Esophagus muscularis mucosa (tissue), 4 donors: ENCODE measurements at places on chromosomes 16 and 17.

- DNase-seq = no peak
- no peak overlapping the region for H3K4me3 ChIP-seq
- H3K4me1 ChIP-seq = peaks cover 49% of the 10 kb centered on the region
- no peaks in the 10 kb centered on the region for H3K36me3 ChIP-seq
- no peaks in the 10 kb centered on the region for H3K27me3 ChIP-seq
Observed at GRCh38 chr17:48026502-48027321, 10.9 kb downstream of the COPZ2 start.

GRCh38 chr17:4721203-4722135 lies 9.8 kb upstream of the MED11 start:
- no peak overlapping the region for H3K4me3 ChIP-seq
- no peak overlapping the region for H3K27ac ChIP-seq
- H3K27me3 ChIP-seq = no peaks in the 10 kb centered on the region
- H3K36me3 ChIP-seq = peaks cover 36% of the 10 kb centered on the region
- H3K4me1 ChIP-seq = no peaks in the 10 kb centered on the region

- DNase-seq = no peak
- no peaks in the 10 kb centered on the region for H3K36me3 ChIP-seq
- H3K4me3 ChIP-seq = no peak overlapping the region
- H3K4me1 ChIP-seq = peaks cover 38% of the 10 kb centered on the region
Observed at GRCh38 chr16:84643674-84644073, 4.6 kb upstream of the KLHL36 start.

DNA sequence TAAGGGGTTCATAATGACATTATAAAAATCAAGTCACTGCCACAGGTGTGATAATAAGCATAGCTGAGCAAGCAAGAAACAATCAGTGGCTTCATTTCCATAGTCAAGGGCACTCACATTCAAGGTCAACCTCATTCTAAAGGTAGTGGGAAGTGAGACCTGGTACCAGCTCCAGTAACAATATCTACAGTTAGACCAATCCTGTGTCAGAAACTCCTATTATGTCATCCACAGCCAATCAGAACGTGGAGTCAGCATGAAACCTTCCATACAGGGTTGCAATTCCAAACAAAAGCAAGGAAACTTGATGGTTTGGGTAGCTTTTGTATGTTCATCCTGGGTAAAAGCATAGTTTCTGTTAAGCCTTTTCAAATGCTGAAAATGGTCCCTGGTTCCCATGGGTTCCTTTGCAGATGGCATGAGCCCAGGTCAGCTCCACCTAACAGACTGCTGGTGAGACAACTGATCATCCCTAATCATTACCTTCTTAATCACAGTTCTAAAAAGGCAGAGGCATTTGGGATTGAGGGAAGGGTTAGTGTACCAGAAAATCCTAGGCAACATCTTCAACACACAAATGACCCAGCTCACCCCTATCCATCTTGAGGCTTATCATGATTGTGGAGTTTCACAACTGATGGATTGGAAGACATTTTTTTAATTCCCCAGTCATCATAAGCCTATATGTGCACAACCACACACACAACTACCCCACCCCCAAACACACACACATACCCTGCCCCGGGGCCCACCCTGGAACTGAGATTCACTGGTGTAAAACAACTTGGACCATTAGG lies 30.4 kb downstream of the TEX2 start:
- H3K4me1 ChIP-seq = peaks cover 21% of the 10 kb centered on the region
- H3K4me3 ChIP-seq = no peak overlapping the region
- H3K36me3 ChIP-seq = no peaks in the 10 kb centered on the region
- no peak overlapping the region for H3K27ac ChIP-seq
- no peak for DNase-seq
- H3K27me3 ChIP-seq = no peaks in the 10 kb centered on the region

DNA sequence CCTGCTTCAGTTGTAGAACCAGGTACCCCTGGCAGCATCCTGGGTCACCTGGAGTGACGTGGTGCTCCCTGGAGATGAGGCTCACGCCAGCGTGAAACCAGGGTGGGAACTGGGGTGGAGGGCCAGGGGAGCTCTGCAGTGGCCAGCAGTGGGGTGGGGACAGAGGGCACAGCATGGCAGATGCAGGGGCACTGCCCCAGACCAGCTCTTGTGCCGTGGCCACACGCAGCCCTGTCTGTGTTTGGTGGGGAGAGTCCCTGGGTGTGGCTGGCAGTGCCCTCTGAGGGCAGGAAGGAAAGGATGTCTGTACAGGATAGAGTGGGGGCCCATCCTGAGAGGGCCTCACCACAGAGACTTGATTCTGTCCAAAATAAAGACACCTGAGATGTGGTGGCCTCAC lies 24.5 kb downstream of the ZNF750 start:
- no peak overlapping the region for H3K4me3 ChIP-seq

DNA sequence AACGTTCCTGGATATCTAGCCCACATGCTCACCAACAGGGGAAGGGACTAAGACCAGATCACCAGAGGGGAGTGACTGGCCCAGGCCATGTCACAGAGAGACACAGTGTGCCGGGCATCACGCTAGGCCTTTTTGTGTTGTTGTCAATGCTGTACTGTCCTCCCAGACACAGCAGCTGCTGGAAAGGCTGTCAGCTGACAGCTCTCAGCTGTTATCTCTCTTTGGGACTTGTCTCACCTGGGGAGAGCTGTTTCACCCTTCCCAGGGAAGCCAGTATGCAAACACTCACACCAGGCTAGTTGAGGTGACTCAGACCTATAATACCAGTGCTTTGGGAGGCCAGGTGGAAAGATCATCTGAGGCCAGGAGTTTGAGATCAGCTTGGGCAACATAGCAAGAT lies 19.4 kb downstream of the UNC45B start:
- no peaks in the 10 kb centered on the region for H3K36me3 ChIP-seq
- DNase-seq = no peak
- no peak overlapping the region for H3K27ac ChIP-seq
- no peak overlapping the region for H3K4me3 ChIP-seq
- no peaks in the 10 kb centered on the region for H3K4me1 ChIP-seq
- no peaks in the 10 kb centered on the region for H3K27me3 ChIP-seq

GRCh38 chr17:65173284-65173793 lies 36.2 kb downstream of the RGS9 start:
- H3K27me3 ChIP-seq = no peaks in the 10 kb centered on the region
- H3K4me1 ChIP-seq = peaks cover 17% of the 10 kb centered on the region
- H3K36me3 ChIP-seq = no peaks in the 10 kb centered on the region
- no peak for DNase-seq
- no peak overlapping the region for H3K4me3 ChIP-seq

DNA sequence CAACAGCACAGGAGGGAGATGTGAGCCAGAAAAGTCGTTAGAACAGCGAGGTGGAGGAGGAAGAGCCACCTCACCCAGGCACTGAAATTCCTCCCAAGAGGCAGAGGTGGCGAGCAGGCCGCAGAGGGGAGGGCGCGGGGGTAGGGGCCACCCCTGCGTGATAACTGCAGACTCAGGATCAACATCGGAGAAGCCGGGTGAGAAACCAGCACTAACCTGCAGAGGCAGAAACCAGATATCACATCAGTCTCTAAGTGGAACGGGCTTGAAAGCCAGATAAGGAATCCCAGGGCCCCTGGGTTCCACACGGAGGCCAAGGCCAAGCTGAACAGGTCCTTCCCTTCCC lies 39.4 kb upstream of the ZC3H18 start:
- H3K4me3 ChIP-seq = no peak overlapping the region
- H3K4me1 ChIP-seq = peaks cover 31% of the 10 kb centered on the region
- H3K27ac ChIP-seq = no peak overlapping the region
- no peaks in the 10 kb centered on the region for H3K27me3 ChIP-seq

DNA sequence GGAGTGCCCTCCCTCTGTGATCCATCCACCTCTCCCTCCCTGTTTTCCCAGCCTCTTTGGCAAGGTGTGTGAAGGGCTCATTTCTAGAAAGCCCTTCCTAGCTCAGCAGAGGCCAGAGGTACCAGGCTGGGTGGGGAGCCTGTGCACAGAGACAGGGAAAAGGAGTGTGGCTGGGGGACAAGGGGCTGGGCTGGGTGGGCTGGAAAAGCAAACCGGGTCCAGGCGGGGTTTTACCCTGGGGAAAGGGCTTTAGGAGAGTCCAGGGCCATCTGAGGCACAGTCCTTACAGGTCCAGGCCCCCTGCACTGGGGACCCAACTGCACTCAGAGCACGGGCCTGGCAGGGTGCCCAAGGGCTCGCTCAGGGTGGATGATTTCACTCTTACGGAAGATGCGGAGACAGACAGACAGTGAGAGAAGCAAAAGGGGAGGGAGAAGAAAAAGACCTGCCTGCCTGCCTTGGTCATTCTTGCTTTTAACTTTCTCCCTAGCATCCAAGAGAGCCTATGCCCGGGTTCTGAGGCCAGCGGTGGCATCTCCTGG lies 7.0 kb downstream of the CRHR1 start:
- H3K36me3 ChIP-seq = no peaks in the 10 kb centered on the region
- peaks cover 90% of the 10 kb centered on the region for H3K27me3 ChIP-seq
- no peak for DNase-seq
- no peak overlapping the region for H3K4me3 ChIP-seq
- no peak overlapping the region for H3K27ac ChIP-seq

- no peak for DNase-seq
- H3K27ac ChIP-seq = no peak overlapping the region
- H3K4me1 ChIP-seq = peaks cover 47% of the 10 kb centered on the region
- no peaks in the 10 kb centered on the region for H3K27me3 ChIP-seq
- no peaks in the 10 kb centered on the region for H3K36me3 ChIP-seq
- H3K4me3 ChIP-seq = no peak overlapping the region
Observed at GRCh38 chr17:29433541-29433940, 43.4 kb downstream of the TAOK1 start.

GRCh38 chr17:45127548-45128300 lies 4.6 kb downstream of the PLCD3 start:
- H3K27ac ChIP-seq = peak overlapping the region; percentile 99
- no peaks in the 10 kb centered on the region for H3K27me3 ChIP-seq
- no peak for DNase-seq
- H3K4me1 ChIP-seq = peaks cover 87% of the 10 kb centered on the region

GRCh38 chr16:15775663-15776304 lies 81.0 kb downstream of the MYH11 start:
- H3K36me3 ChIP-seq = no peaks in the 10 kb centered on the region
- no peak for DNase-seq
- no peaks in the 10 kb centered on the region for H3K27me3 ChIP-seq
- H3K27ac ChIP-seq = peak overlapping the region; percentile 77
- H3K4me3 ChIP-seq = no peak overlapping the region
- H3K4me1 ChIP-seq = peaks cover 96% of the 10 kb centered on the region

GRCh38 chr16:88867581-88868246 lies 1.3 kb upstream of the PABPN1L start:
- no peaks in the 10 kb centered on the region for H3K27me3 ChIP-seq
- no peak overlapping the region for H3K27ac ChIP-seq
- no peak for DNase-seq
- no peaks in the 10 kb centered on the region for H3K4me1 ChIP-seq
- peaks cover 4% of the 10 kb centered on the region for H3K36me3 ChIP-seq

- no peak overlapping the region for H3K27ac ChIP-seq
- H3K4me1 ChIP-seq = no peaks in the 10 kb centered on the region
- DNase-seq = no peak
Observed at GRCh38 chr16:57688987-57689761, 5.4 kb upstream of the DRC7 start.

- no peak for DNase-seq
- H3K4me3 ChIP-seq = no peak overlapping the region
- no peak overlapping the region for H3K27ac ChIP-seq
- H3K4me1 ChIP-seq = peaks cover 26% of the 10 kb centered on the region
Observed at GRCh38 chr17:2120586-2121335, 65.9 kb downstream of the HIC1 start.

GRCh38 chr17:80984749-80985148 lies 6.9 kb upstream of the CHMP6 start:
- H3K27me3 ChIP-seq = no peaks in the 10 kb centered on the region
- H3K36me3 ChIP-seq = no peaks in the 10 kb centered on the region
- no peak overlapping the region for H3K4me3 ChIP-seq
- peaks cover 51% of the 10 kb centered on the region for H3K4me1 ChIP-seq

GRCh38 chr16:11100239-11100750 lies 155.7 kb downstream of the SOCS1 start:
- H3K4me3 ChIP-seq = no peak overlapping the region
- peaks cover 28% of the 10 kb centered on the region for H3K4me1 ChIP-seq
- DNase-seq = no peak
- H3K36me3 ChIP-seq = no peaks in the 10 kb centered on the region
- peak overlapping the region; percentile 72 for H3K27ac ChIP-seq

DNA sequence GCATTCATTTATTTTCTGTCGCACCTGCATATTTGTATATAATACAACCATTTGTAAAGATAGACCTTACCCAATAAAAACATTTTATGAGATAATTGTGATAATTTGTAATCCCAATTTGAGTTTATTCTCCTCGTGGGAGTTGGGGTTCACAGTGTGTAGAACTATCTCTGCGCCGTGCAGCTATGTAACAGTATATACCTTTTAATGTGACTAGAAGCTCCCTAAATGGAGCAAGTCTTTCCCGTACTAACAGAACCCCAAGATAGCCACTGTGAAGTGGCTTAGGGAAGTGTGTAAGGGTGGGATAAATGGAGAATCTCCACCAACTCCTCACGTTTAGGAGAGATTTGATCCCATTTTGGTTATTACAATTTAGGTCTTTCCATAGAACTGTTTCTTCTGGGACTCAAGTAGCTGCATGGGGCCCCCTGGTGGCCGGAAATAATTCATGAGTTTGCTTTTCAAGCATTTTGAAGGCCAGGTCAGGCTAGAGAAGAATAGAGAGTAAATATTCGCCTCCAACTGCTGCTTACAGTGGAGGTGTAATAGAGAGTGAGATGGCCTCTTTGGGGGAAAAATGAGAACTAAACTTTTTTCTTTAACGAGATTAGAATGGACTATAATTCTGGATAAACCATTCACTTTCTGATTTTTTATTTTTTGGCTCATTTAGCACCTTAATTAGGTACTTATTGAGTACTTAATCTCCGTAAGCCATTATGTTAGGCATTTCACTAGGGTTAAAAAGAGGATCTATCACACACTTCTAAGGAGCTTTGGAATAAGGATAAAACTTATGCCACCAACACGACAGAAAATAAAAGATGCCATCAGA lies 4.5 kb downstream of the TMEM100 start:
- no peak for DNase-seq
- no peak overlapping the region for H3K4me3 ChIP-seq
- H3K27ac ChIP-seq = no peak overlapping the region
- H3K36me3 ChIP-seq = no peaks in the 10 kb centered on the region

DNA sequence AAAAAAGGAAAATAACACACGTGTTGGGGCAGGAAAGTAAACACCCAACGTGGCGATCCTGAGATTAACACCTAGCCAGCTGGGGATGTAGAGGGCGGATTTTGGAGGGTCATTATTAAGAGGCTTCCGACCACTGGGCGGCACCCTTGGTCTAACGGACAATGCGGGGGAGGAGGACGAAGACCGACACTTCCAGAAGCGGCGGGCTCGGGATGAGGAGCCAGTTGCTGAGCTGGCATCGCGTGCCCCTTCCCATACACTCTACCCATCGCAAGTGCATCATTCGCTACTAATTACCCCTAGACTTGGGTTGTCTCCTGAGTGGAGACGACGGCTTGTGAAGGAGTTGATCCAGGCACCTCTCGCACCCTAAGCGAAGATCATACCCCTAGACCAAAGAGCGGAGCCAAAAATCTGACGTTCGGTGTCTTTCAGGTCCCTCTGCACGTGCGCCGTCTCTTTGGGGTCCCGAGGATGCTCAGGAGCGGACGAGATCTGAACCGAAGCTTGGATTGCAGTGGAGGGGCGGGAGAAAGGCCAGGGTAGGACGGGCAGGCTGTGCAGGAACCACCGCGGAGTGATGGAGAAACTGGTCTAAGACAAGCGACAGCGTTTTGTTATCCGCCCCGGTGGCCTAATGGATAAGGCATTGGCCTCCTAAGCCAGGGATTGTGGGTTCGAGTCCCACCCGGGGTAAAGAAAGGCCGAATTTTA lies 17.6 kb downstream of the ZNF213 start:
- H3K27ac ChIP-seq = peak overlapping the region; percentile 79
- no peaks in the 10 kb centered on the region for H3K36me3 ChIP-seq
- H3K4me1 ChIP-seq = peaks cover 20% of the 10 kb centered on the region
- H3K4me3 ChIP-seq = peak overlapping the region; percentile 74
- peak; percentile 98 for DNase-seq

- H3K4me3 ChIP-seq = no peak overlapping the region
- no peak overlapping the region for H3K27ac ChIP-seq
- no peaks in the 10 kb centered on the region for H3K4me1 ChIP-seq
Observed at GRCh38 chr17:12765548-12765947, 23.8 kb upstream of the ARHGAP44 start.
